ENCODE measurements at places on chromosomes 12 and 14. TPM values are rescaled to one million over a fixed set of nuclear protein-coding genes. Genes with fewer than 3 reads are reported as not detected.

DNA sequence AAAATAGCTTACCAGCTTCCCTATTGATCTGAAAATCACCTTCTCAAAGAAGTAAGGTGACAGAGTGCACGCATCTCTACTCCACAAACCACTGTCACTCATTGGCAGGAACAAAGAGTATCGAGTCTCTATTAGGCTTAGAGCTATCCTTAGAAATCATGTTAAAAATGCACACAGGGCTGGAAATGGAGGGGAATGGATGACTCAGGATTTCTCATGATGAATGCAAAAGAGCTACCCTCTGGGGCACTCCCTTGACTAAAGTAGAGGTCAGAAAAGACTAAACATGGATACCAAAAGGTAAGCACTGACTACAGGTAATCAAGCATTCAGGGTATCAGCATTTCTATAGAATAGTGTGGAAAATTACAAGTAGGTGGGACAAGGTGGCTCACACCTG, 96.1 kb upstream of the ANO4 start:
- no peaks in the 10 kb centered on the region for H3K36me3 ChIP-seq
- H3K27me3 ChIP-seq: no peaks in the 10 kb centered on the region
- H3K27ac ChIP-seq: no peak overlapping the region
- DNase-seq: no peak

GRCh38 chr14:92551044-92551841, 37.7 kb downstream of the RIN3 start:
- H3K27me3 ChIP-seq: no peaks in the 10 kb centered on the region
- peaks cover 5% of the 10 kb centered on the region for H3K4me1 ChIP-seq
- DNase-seq: no peak
- no peak overlapping the region for H3K27ac ChIP-seq
- H3K4me3 ChIP-seq: no peak overlapping the region

- DNase-seq: no peak
- H3K36me3 ChIP-seq: no peaks in the 10 kb centered on the region
- no peaks in the 10 kb centered on the region for H3K4me1 ChIP-seq
- H3K27ac ChIP-seq: no peak overlapping the region
Observed at GRCh38 chr12:26345471-26346003, 150.2 kb downstream of the SSPN start.

TAS2R7 gene
- not detected for total RNA-seq

LYZ gene
- 392 TPM for total RNA-seq

- peaks cover 72% of the 10 kb centered on the region for H3K4me1 ChIP-seq
- peaks cover 59% of the 10 kb centered on the region for H3K36me3 ChIP-seq
- peak overlapping the region; percentile 4 for H3K4me3 ChIP-seq
- H3K27ac ChIP-seq: no peak overlapping the region
- no peaks in the 10 kb centered on the region for H3K27me3 ChIP-seq
- DNase-seq: no peak
Observed at GRCh38 chr12:95784915-95785314, 5.6 kb downstream of the NTN4 start.

DNA sequence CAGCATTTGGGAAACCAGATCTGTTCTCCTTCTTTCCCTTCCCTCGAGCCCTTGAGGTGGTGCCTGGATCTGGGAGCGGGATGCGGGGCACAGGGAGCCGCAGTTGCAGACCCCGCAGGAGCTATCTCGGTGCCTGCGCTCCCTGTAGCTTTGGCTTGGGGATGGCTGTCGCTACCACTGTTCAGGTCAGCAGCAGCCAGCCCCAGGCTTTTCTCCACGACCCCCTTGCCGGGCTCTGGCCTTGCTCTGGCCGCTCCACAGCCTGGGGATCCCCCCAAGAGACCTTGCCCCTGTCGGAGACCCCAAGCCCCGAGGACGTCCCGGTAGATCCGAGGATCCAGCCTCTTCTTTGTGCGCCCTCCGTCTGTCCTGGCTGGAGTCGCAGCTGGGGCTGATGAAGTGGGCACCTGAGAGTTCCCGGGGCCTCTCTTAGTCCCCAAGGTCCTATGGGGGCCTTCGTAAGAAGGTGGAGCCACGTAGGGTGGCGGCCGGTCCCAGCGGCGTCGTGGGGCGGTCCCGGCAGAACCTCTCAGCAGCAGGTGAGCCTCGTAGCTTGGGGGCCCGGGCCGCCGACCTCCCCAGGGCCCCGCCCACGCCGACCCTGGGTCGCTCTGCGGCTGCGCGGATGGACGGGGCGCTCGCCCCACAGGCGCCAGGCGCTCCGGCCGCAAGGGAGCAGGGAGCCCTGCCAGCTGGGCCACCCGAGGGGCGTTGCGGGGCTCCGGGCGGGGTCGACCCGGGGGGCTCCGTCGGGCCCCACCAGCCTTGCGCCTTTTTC, 1.3 kb downstream of the DDN start:
- peak; percentile 28 for DNase-seq
- no peak overlapping the region for H3K27ac ChIP-seq
- peak overlapping the region; percentile 68 for H3K4me3 ChIP-seq
- H3K27me3 ChIP-seq: peaks cover 30% of the 10 kb centered on the region

GRCh38 chr14:42095155-42095554, 488.5 kb downstream of the LRFN5 start:
- DNase-seq: no peak
- no peak overlapping the region for H3K4me3 ChIP-seq
- no peaks in the 10 kb centered on the region for H3K27me3 ChIP-seq
- H3K4me1 ChIP-seq: no peaks in the 10 kb centered on the region

GRCh38 chr12:27013611-27014084, 536 bp downstream of the TM7SF3 start:
- H3K36me3 ChIP-seq: peaks cover 12% of the 10 kb centered on the region
- H3K4me1 ChIP-seq: peaks cover 29% of the 10 kb centered on the region
- peak; percentile 7 for DNase-seq
- peak overlapping the region; percentile 86 for H3K4me3 ChIP-seq
- H3K27ac ChIP-seq: peak overlapping the region; percentile 42

GRCh38 chr14:65446159-65446558, 33.6 kb downstream of the FUT8 start:
- H3K27ac ChIP-seq: no peak overlapping the region
- DNase-seq: no peak
- no peak overlapping the region for H3K4me3 ChIP-seq
- H3K36me3 ChIP-seq: peaks cover under 1% of the 10 kb centered on the region
- H3K27me3 ChIP-seq: no peaks in the 10 kb centered on the region
- peaks cover 24% of the 10 kb centered on the region for H3K4me1 ChIP-seq

IRAK3 gene
- 7.8 TPM for total RNA-seq

DNA sequence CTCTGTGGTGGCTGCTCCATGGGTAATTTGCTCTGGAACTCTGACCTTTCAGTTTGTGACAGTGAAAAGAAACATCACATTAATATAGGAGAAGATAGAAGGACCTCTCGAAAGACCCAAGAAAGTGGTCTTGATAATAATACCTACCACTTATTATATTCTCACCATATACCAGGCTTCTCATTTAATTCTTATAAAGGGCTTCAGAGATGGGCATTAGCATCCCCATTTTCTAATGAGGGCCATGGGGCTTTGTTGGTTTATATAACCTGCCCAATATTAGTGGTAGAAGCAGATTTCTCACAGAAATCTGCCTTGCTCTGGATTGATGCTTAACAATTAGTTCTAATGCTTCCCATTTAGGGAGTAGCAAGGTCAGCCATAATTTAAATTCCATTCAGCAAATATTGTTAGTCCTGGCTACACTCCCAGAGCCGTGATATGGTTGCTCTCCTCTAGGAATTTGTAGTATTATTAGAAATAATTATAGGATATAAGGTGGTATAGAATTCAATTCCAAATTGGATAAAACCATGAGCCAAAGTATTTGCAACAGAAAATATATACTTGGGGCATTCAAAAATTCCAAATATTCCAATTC, 7.4 kb upstream of the AMIGO2 start:
- no peak for DNase-seq
- H3K27me3 ChIP-seq: no peaks in the 10 kb centered on the region
- H3K27ac ChIP-seq: peak overlapping the region; percentile 90
- H3K36me3 ChIP-seq: peaks cover 13% of the 10 kb centered on the region

DNA sequence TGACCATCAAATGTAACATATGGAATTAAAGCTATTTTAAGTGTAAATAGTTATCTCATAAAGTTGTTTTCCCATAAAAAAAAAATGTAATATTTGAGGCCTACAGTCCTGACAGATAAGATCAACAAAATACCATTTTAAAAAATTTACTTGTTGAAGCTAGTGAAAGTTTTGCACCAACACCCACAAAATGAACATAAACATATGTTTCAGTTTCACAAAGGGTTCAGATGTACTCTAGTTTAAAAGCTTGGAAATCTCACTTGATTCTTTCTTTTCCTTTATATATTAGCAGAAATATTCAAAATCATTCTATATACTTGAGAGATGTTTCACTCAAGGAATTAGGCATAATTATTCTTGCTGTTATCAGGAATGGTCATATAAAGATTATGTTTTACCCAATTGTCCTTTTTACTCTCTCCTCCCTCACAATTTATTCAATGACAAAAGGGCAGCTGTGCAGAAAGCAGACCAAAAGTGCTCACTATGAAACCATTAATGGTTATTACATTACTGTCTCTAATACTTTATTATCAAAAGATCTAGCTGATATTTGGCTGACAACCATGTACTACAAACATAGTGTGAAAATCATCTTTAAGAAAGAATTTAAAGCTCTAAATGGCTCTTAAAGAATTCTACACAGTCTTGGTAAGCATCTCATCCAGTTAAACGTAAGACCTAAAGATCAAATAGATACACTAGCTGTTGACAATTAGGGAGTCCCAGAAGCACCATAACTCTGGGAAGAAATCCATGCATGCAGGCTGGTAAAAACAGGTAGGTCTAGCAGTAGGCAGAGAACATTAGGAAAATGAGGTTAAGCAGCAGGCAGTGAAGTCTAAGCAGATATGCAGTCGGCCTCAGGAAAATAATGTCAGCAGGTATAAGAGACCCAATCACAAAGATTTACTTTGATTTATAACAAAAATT, 28.8 kb downstream of the KIF21A start:
- no peaks in the 10 kb centered on the region for H3K4me1 ChIP-seq
- DNase-seq: no peak
- no peak overlapping the region for H3K27ac ChIP-seq
- no peaks in the 10 kb centered on the region for H3K27me3 ChIP-seq
- H3K4me3 ChIP-seq: no peak overlapping the region
- no peaks in the 10 kb centered on the region for H3K36me3 ChIP-seq

NEUROD4 gene
- not detected for total RNA-seq

- H3K36me3 ChIP-seq: no peaks in the 10 kb centered on the region
- DNase-seq: no peak
- H3K4me3 ChIP-seq: no peak overlapping the region
- no peaks in the 10 kb centered on the region for H3K27me3 ChIP-seq
- no peaks in the 10 kb centered on the region for H3K4me1 ChIP-seq
Observed at GRCh38 chr14:89563471-89563870, 146.4 kb upstream of the FOXN3 start.

DNA sequence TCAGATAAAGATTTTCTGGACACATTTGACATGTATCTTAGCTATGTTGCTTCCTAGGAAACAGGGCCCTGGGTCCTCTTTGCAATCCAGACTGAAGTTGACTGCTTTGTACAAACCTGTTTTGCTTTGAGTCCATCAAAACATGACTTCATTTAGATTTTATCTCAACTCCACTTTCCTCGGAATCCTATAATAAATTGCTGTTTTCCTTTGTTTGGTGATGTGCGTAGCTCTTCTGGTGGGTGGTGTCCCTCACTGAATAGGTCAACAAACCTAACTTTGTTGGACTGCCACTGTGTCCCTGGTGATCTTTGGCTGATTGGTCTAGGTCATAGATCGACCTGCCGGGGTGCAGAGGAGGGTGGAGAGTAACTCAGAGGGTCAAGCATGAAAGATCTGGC, 735 bp upstream of the P2RX7 start:
- H3K4me1 ChIP-seq: peaks cover 23% of the 10 kb centered on the region
- peaks cover 28% of the 10 kb centered on the region for H3K27me3 ChIP-seq
- no peaks in the 10 kb centered on the region for H3K36me3 ChIP-seq

TMEM121 gene
- total RNA-seq: 0.42 TPM

FITM1 gene
- 0.47 TPM for total RNA-seq

DNA sequence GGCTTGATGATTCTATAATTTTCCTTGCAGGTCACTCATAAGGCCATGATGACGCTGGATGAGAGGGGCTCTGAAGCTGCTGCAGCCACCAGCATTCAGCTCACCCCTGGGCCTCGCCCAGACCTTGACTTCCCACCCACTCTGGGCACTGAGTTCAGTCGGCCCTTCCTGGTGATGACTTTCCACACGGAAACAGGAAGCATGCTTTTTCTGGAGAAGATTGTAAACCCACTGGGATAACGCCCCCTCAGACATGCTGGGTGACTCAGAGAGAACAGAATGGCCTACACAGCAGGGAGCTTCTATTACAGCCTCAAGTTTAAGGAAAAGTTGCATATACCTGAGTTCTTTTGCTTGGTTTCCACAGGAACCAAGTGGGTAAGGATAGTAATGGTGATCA, 34.3 kb downstream of the SERPINA3 start:
- no peak overlapping the region for H3K4me3 ChIP-seq
- H3K4me1 ChIP-seq: no peaks in the 10 kb centered on the region
- H3K36me3 ChIP-seq: no peaks in the 10 kb centered on the region
- H3K27ac ChIP-seq: no peak overlapping the region

- H3K4me3 ChIP-seq: no peak overlapping the region
- H3K36me3 ChIP-seq: no peaks in the 10 kb centered on the region
- H3K27ac ChIP-seq: no peak overlapping the region
- DNase-seq: no peak
- no peaks in the 10 kb centered on the region for H3K4me1 ChIP-seq
Observed at GRCh38 chr14:58815161-58815701, 177.5 kb downstream of the DACT1 start.

RTL1 gene
- total RNA-seq: 0.12 TPM

COPZ1 gene
- total RNA-seq: 173 TPM

RAD52 gene
- total RNA-seq: 27.1 TPM

C12orf50 gene
- total RNA-seq: 0.33 TPM

GRCh38 chr12:99810718-99811593, 163.4 kb downstream of the GARIN6 start:
- peak; percentile 51 for DNase-seq
- no peaks in the 10 kb centered on the region for H3K36me3 ChIP-seq
- H3K4me3 ChIP-seq: no peak overlapping the region
- H3K4me1 ChIP-seq: no peaks in the 10 kb centered on the region

STYK1 gene
- 8.4 TPM for total RNA-seq

GRCh38 chr12:94504386-94504785, 44.7 kb upstream of the CEP83 start:
- no peaks in the 10 kb centered on the region for H3K36me3 ChIP-seq
- H3K4me1 ChIP-seq: no peaks in the 10 kb centered on the region
- H3K27me3 ChIP-seq: peaks cover 14% of the 10 kb centered on the region
- DNase-seq: no peak
- H3K4me3 ChIP-seq: no peak overlapping the region

MIS18BP1 gene
- total RNA-seq: 37.7 TPM

DNA sequence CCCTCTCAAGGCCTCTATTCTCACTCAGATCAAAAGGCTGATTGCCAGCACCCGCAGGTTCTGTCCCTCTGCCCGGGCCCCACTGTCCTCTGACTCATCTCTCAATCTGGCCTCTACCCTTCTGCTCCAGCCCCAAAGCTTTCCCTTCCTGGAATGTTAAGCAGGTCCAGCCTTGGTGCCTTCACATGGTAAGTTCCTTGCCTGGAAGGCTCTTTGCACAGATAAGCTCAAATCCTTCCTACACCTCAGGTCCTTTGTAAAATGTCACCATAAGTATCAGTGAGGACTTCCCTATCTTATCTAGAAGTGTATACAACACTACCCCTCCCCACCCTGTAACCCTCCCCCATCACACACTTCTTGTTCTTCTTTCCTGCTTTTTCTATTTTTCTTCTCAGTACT, 22.2 kb downstream of the LPCAT3 start:
- H3K4me3 ChIP-seq: no peak overlapping the region
- H3K27me3 ChIP-seq: no peaks in the 10 kb centered on the region
- no peak overlapping the region for H3K27ac ChIP-seq
- DNase-seq: no peak
- peaks cover 13% of the 10 kb centered on the region for H3K36me3 ChIP-seq

- no peak overlapping the region for H3K4me3 ChIP-seq
- H3K4me1 ChIP-seq: peaks cover 34% of the 10 kb centered on the region
- no peak overlapping the region for H3K27ac ChIP-seq
- H3K27me3 ChIP-seq: no peaks in the 10 kb centered on the region
Observed at GRCh38 chr12:87801860-87802720, 227.1 kb downstream of the C12orf50 start.

Data from Calu3 (cell line).